ENCODE measurements at places on chromosomes 11 and 22.

DNA sequence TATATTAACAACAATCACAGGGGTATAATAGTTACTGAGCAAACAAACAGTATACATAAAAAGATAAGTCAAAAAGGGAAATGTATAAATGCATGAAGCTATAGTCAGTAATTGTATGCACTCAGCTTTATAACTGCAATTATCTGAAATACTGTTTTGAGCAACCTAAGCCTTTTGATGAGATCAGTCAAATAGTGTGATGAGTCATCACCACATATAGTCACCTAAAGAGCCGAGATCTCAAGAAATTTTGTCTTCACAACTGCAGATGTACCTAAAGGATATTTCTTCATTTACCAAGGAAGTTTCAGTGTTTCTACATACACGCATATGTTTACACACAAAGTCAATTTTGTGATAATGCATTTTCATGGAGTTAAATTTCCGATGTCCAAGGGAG, 5.4 kb upstream of the OR51A2 start:
- H3K4me3 ChIP-seq: no peak overlapping the region
- H3K27ac ChIP-seq: no peak overlapping the region
- no peaks in the 10 kb centered on the region for H3K36me3 ChIP-seq
- H3K4me1 ChIP-seq: no peaks in the 10 kb centered on the region
- H3K27me3 ChIP-seq: no peaks in the 10 kb centered on the region
- DNase-seq: no peak

DNA sequence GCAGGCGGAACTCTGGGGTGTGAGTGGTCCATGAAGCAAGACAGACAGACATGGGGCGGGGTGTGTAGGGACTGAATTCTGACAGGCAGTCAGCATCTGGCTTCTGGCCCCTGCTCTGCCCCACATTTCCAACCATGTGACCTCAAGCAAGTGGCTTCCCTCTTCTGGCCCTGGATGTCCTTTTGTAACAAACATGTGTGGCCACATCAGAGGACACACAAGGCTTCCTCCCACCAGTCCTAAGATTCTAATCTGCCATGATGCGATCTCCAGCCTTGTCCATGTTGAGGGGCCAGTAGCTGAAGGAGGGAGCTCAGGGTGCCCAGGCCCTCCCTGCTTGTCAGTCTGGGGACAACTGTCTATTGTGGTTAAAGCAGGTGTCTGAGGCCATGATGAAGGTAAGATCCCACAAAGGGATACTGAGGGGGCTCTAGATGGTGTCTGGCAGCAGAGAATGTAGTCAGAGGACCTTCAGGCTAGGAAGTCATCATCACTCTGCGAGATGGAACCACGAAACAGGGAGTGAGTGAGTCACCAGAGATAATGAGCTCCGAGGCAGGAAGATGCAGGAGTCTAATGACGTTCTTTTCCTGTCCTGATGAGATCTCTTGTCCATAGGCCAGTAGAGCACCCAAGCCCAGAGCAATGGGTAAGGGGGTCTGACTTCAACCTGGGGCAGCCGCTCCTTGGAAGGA, 27.4 kb downstream of the DRD2 start:
- no peak overlapping the region for H3K4me3 ChIP-seq
- H3K27me3 ChIP-seq: no peaks in the 10 kb centered on the region
- no peaks in the 10 kb centered on the region for H3K36me3 ChIP-seq

DNA sequence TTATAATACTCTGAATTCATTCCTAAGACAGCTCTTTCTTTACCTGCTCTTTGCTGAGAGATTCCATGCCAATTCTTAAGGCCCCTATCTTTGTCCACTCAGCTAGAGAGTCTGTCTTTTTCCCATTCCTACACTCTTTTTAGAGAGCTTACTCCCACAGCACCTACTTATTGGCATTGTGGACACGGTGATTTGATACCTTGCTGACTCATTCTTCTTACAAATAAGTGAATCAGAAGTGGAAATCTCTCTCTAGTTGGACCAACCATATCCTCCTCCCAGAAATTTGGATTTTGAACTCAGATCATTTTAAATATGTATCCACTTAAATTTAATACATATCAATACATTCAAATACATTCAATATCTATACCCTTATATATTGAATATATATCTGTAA, 32.5 kb upstream of the OR6M1 start:
- no peak for DNase-seq
- H3K36me3 ChIP-seq: no peaks in the 10 kb centered on the region
- no peaks in the 10 kb centered on the region for H3K27me3 ChIP-seq
- no peak overlapping the region for H3K27ac ChIP-seq
- H3K4me3 ChIP-seq: no peak overlapping the region

GRCh38 chr11:82494988-82495432, 238.7 kb downstream of the FAM181B start:
- H3K27ac ChIP-seq: no peak overlapping the region
- H3K4me1 ChIP-seq: no peaks in the 10 kb centered on the region
- no peaks in the 10 kb centered on the region for H3K36me3 ChIP-seq
- no peak overlapping the region for H3K4me3 ChIP-seq
- no peaks in the 10 kb centered on the region for H3K27me3 ChIP-seq

GRCh38 chr11:120978701-120979100, 45.2 kb upstream of the TBCEL start:
- DNase-seq: no peak
- no peaks in the 10 kb centered on the region for H3K4me1 ChIP-seq
- no peaks in the 10 kb centered on the region for H3K36me3 ChIP-seq
- H3K4me3 ChIP-seq: no peak overlapping the region
- H3K27ac ChIP-seq: no peak overlapping the region
- H3K27me3 ChIP-seq: no peaks in the 10 kb centered on the region

DNA sequence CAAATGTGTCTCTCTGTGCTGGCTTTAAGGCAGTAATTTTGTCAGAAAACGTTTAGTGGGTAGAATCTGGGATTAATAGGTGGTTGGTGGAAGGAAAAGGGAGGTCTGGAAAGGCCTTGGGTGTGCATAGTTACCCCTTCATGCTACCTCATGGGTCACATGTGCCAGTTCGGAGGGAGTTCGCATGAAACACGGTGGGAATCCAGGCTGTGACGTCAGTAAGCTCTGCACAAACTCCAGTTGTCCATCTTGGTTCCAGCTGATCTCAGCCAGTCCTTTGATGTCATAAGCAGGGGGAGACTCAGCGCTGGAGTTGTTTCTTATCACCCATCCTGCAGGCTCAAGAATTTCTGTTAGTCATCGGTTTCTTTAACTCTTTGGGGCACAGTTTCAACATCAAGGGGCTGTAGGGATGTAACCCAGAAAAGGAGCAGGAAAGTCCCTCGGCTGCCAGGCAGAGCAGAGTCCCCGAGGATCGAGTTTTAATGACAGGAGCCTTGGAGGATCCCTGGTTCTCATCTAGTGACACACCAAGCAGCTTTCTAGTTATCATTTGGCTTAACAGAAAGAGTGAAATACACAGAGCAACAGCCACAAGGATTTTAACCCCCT, 28.9 kb downstream of the MOV10L1 start:
- no peaks in the 10 kb centered on the region for H3K36me3 ChIP-seq
- no peak for DNase-seq
- H3K4me1 ChIP-seq: no peaks in the 10 kb centered on the region
- H3K27me3 ChIP-seq: peaks cover 2% of the 10 kb centered on the region
- no peak overlapping the region for H3K4me3 ChIP-seq
- H3K27ac ChIP-seq: no peak overlapping the region

DNA sequence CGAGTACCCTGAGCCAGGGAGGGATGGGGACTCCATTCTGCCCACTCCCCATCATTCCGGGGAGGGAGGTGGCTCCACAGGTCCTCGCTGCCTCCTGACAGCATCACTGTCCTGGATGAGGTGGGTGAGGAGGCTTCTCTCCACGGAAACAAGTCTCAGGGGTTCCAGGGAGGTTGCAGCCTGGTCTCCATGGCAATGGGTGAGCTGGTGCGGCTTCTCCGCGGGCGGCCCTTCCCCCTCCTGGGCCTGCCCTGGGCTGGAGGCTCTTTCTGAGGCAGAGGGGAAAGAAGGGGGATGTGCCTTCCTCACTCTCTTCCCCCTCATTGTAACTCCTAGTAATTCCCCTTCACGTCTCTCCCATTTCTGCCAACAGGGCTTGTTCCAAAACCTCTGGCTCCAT, 37.1 kb upstream of the PARVG start:
- H3K36me3 ChIP-seq: no peaks in the 10 kb centered on the region
- H3K27me3 ChIP-seq: no peaks in the 10 kb centered on the region
- no peak overlapping the region for H3K27ac ChIP-seq
- H3K4me3 ChIP-seq: no peak overlapping the region
- H3K4me1 ChIP-seq: no peaks in the 10 kb centered on the region
- DNase-seq: no peak
